ENCODE measurements at places on chromosomes 7 and 10.

- no peak for DNase-seq
Measured at GRCh38 chr10:131216681-131217230, 94.8 kb downstream of the TCERG1L start.

DNA sequence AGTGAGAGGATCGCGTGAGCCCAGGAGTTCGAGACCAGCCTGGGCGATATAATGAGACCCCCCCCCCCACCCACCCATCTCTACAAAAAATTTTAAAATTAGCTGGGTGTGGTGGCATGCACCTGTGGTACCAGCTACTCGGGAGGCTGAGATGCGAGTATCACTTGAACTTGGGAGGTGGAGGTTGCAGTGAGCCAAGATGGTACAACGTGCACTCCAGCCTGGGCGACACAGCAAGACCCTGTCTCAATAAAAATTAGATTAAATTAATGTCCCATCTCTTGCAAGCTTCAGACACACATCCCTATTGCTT is 391 bp upstream of the PROSER2 start:
- no peak for DNase-seq

DNA sequence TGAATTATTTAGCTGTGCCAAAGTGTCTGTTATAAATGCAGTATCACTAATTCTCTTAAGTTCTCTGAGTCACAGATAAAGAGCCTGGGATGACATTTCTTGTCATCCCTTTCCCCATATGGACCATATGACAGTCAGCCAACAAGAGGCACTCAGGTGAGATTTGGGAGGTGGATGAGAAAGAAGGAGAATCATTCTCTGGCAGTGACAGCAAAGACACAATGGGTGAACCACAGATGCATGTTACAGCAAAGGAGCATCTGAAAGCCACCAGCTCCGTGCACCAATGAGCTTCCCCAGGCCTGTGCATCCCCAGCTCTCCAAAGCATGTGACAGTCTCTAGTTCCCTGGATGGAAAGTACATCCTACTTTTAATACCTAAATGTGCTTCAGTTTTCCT is 10.8 kb downstream of the GIMAP6 start:
- DNase-seq, result no peak

- DNase-seq, result no peak
Measured at GRCh38 chr7:44787041-44787440, 9.4 kb upstream of the PPIA start.

DNA sequence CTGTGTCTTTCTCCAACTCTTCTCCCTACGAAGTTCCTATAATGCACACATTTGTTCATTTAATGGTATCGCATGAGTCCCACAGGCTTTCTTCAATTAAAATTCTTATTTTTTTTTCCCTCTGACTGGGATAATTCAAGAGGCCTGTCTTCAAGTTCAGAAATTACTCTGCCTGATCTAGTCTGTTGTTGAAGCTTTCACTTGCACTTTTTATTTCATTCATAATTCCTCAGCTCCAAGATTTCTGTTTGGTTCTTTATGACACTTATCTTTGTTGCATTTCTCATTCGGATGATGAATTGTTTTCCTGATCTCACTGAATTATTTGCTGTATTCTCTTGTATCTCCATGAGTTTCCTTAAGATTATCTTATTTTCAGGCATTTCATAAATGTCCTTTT is 103.9 kb downstream of the RSU1 start:
- DNase-seq, result no peak

GRCh38 chr7:116697761-116698160 is 25.8 kb downstream of the MET start:
- no peak for DNase-seq

DNA sequence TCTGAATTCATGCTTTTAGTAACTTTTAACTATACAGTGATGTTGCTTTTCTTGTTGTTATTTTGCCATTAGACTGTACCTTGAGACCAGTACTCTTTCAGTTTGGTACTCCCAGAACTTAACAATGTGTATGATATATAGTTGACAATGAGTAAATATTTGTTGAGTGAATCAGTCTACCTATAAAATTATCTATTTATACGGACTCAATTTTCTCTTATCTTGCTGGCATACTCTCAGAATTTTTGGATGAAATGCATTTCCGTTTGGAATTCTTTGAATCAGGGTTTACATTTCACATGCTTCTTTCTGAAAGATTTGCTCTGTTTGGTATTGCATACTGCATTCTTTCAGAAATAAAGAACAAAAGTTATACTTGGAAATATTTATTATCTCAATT is 47.8 kb upstream of the LRRC17 start:
- no peak for DNase-seq

- no peak for DNase-seq
Measured at GRCh38 chr7:29561271-29561670, 2.4 kb upstream of the PRR15 start.

GRCh38 chr7:68816491-68816890 is 781.8 kb upstream of the AUTS2 start:
- DNase-seq, result no peak

GRCh38 chr7:22181663-22182062 is 175.3 kb downstream of the RAPGEF5 start:
- DNase-seq, result no peak

- no peak for DNase-seq
Measured at GRCh38 chr7:75531359-75531821, 39.3 kb downstream of the SPDYE5 start.

- DNase-seq, result no peak
Measured at GRCh38 chr7:130995252-130996081, 261.5 kb upstream of the KLF14 start.

DNA sequence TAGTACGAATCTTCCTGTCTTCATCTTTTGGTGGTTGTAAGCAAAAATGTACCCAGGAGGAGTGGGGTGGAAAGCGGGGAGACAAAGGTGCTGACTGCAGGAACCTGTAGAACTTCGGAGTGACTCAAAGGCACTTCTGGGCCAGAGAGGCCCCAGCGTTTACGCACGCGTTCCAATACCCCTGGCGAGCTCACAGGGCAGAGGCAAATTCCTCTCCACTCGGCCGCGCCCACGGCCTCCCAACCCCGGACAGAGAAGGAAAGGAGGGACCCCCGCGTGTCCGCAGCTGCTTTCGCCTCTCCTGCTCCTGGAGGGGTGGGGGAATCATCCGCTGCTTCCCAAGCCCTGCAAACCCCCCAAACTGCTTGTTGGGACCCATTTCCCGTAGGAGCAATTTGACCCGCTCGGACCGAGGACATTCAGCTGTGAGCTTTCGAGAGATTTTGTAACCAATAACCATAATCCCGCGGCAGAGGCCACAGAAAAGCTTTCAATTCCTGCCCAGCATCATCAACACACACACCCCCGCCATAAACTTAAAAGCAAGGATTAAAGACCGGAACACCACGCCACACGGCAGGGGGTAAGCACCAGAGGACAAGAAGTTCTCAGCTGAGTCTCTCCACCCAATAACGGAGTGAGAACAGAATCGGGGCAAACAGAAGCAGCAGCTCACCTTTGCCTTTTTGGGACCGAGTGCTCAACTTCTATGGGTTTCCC is 2.3 kb downstream of the IGF2BP3 start:
- peak; percentile 58 for DNase-seq

DNA sequence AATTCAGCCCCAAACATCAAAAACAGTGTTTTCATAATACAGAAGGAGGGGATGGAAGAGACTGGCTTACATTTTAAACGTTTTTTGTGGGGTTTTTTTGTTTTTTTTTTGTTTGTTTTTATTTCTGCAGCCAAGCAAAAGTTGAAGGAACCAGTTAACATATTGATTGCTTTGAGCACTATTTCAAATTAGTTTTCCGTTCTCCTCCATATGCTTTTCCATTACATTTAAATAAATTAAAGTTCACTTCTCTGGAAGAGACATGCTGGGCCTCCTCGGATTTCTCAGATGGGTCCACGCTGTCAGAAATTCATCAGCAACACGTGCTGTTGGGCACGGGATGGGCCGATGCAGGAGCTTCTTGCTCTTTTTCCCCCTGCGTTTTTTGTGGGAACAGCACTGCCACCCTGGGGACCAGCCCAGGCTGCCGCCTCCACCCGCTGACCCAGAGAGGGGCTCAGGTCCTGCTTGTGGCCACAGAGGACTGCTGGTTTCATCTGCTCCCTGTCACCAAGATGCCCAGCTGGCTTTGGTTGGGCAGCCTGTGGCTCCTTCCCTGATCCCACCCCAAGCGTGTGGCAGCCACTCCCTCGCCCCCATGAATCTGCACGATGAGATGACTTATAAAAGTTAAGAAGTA is 67.7 kb upstream of the CHST15 start:
- DNase-seq, result no peak

GRCh38 chr10:79097021-79097872 is 28.5 kb downstream of the ZMIZ1 start:
- DNase-seq, result no peak

DNA sequence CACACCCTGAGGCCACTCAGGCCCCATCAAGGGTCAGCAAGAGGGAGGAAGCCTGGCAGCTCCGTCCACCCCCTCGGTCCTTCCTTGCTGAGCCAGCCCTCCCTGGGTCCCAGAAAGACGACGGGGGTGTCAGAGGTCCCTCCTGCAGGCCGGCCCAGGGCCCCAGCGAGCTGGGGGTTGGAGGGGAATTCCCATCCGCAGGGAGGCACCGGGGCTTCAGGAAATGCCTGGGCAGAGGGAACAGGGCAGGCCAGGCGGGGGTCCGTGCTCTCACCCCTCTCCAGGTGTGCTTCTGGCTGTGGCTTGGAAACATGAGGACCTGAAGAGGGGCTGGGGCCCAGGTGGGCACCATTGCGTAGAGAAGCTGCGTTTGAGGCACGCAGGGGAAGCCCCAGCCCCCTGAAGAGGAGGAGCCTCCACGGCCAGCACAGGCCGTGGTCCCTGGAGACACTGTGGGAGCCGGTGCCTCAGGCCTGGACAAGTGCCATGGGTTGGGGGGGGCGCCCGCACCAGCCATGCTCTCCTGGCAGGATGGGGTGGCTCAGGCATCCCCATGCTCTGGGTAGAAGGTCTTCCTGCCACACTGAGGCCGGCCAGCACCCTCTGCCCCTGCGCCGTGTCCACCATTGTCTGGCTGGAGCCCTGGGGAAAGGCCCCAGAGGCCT is 66.7 kb downstream of the PDGFA start:
- DNase-seq, result no peak

GRCh38 chr7:73820013-73820412 is 10.8 kb upstream of the CLDN4 start:
- DNase-seq, result no peak

- no peak for DNase-seq
Measured at GRCh38 chr7:98864731-98865453, 4.9 kb downstream of the TMEM130 start.

DNA sequence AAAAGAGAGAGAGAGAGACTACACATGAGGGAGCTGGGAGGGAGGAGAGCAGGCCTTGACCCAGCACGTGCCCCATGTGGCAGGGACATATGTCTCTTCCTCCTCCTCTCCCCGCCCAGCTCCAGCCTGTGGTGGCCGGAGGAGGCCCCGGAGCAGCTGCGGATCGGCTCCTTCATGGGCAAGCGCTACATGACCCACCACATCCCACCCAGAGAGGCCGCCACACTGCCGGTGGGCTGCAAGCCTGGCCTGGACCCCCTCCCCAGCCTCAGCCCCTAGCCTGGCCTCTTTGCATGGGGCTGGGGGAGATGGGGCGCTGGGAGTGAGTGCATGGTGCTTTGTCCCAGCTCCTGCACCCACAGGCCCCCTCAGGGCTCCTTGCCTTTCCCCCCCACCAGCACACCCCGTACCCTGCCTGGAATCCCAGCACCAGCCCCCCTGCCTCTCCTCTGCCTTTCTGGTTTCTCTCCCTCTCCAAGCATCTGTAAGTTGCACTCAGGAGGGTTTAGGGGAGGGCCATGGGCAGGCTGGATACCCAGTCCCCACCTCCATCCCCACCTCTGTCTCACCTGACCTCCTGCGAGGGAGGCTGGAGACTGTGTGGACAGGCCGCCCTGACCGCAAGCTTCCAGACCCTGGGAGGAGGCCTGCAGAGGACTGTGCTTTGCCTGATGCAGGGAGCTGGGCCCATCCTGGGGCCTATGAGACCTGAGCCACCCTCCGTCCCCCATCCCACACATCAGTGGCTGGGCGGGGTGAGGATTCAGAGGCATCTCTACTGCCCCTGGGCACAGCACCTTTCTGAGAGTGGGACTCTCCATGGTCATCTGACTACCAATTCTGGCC is 4.8 kb downstream of the UPK3B start:
- no peak for DNase-seq

DNA sequence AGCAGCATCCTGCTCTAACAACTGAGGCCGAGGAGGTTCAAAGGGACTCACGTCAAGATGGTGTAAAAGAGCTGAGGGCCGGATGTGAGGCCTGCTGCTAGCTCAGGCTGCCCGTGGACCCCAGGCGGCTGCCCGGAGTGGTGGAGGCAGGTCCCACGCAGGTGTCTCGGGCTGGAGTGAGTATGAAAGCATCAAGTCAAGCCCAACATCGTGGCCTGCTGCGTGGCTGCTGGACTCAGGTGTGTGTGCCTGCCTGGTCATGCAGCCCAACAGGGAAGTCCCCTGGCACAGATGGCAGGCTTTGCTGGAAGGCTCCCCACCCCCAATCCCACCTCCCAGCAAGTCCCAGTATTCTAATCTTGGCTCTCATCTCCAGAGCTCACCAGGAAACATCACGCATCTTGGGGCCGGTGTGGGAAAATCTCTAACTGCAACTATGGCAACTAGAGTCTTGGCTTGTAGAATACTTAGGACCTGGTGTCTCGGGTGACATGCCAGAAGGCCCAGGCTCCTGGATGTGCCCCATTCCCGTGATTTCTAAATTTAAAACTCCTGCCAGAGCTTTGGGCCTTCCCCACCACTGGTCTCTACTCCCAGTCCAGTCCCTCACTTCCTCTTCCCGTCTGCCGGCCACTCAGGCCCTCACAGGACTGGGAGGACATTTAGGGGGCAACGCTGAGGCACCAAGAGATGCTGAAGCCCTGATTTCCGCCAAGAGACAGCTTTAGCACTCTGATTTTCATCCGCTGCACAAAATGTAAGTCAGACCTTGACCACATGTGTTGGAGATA is 85.9 kb downstream of the PRKAG2 start:
- no peak for DNase-seq

- peak; percentile 11 for DNase-seq
Measured at GRCh38 chr7:113628948-113629847, 289.6 kb downstream of the PPP1R3A start.

- DNase-seq, result no peak
Measured at GRCh38 chr10:115998301-115998700, 274.7 kb downstream of the GFRA1 start.

DNA sequence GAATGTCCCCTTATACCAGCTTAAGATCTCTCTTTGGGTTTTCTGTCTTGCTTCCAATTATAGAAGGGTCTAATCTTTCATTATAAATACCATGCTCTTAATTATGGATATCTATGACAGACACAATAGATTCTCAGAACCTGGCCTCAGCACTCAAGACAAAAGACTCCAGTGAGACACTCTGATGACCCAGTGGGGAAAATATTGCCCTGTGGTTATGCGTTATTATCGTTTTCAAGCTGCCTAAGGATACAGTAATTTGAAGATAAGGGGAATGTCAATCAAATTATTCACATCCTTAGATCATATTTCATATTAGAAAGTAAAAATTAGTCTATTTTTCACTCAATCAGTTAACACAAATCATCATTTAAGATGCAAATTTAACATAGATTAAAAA is 748.8 kb downstream of the XPNPEP1 start:
- DNase-seq, result no peak

- no peak for DNase-seq
Measured at GRCh38 chr10:35696392-35697287, 54.5 kb upstream of the FZD8 start.

GRCh38 chr7:2811476-2812113 is 32.5 kb downstream of the GNA12 start:
- DNase-seq, result no peak

- no peak for DNase-seq
Measured at GRCh38 chr7:84999450-84999849, 187.4 kb downstream of the SEMA3D start.

GRCh38 chr10:126684171-126684745 is 13.8 kb upstream of the C10orf90 start:
- no peak for DNase-seq

- DNase-seq, result peak; percentile 66
Measured at GRCh38 chr7:151249034-151249731, 689 bp upstream of the SMARCD3 start.

Measured in fibroblast of skin of right biceps (primary cell).